DMS153 (cell line): ENCODE measurements at places on chromosomes 6 and 20.
A peak's percentile ranks its signal among the peaks of the same experiment; 100 is the strongest.

- no peak for DNase-seq
Observed at GRCh38 chr20:11581271-11581670, 336.4 kb upstream of the BTBD3 start.

DNA sequence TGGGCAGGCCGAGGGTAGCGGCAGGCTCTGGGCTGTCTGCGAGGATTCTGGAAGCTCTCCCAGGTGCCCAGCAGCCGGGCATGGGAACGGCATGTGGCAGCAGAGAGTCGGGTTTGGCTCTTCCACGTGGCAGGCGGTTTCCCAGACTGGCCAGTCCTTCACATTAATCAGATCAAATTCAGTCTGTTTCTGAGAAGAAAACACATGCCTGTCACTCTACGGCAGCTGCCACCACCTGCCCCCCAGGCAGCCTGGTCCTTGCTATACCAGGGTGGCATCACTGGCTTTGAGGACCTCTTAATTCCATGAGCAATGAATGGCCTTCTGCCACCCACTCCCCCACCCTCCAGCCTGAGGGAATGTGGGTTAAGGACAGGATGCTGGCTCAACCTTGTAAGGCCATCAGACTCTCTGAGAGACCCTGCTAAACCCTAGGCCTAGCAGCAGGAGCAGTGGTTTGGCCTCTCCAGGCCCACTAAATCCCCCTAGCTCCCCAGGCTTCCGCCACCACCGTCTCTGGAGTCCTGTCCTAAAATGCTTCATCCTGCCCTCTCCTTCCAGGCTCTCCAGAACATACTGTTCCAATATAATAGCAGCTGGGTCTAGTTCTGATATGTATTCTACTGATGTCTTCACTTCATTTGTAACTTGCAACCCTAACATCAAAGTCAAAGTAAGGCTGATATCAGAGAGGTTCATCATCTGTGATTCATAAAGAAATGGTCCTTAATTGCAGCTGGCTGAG is 47.8 kb downstream of the PLCG1 start:
- no peak for DNase-seq

DNA sequence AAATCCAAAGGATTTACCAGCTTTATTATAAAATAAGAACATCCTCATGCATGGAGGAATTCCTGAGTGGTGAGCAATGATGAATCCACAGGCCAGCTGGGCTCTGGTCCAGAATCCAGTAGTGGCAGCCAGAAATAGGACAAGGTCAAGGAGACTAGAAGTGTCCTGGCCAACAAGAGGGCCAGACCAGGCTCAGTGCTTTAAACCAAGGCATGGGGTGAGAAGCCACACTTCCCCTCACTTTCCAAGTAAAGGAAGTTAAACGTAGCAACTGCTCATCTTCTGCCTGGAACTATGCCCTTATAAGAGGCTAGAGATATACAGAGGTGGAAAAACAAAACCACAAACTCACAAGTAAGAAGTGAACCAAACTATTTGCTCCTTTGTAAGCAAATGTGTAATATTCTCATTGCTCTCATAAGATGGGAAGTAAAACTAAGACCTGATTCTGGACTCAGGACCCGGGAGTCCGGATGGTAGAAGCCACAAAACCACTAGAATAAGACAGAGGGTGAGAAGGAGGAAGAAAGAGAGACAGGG is 253.2 kb downstream of the UST start:
- DNase-seq, result no peak

DNA sequence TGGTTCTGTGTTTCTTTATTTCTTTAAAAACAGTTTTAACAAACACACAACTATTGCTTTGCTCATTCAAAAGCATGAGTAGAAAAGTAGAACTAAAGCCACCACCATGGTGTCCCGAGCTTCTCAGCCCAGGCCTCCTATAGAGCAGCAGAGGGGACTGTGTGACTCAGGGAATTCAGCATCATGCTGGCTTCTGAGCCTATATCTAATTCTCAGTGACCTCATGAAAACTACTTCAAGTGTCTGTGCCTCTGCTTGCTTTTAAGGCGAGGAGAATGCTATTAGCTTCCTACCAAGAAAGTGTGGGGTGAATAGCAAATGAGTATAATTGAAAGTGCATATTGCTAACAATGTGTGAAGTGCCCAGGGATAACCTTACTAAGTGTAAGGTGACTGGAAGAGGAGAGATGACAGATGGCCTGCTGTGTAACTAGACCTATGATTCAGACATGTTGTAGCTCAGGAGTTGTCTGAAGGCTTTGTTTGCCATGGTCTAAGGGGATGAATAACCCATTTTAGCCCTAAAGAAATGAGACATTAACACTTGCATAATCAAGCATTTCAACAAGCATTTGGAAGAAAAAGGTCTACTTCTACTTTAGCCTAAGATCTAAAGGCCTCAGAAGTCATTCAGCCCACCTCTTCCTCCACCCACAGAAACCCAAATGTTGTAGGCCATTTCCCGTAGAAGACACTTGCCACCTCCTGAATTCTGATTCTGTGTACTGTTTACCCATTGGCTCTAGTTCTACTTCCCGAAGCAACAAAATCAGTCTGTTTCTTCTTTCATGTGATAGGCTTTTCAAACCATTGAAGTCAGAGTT is 121.5 kb upstream of the ARG1 start:
- no peak for DNase-seq

- DNase-seq, result peak; percentile 82
Observed at GRCh38 chr20:62606551-62607201, 35.6 kb upstream of the SLCO4A1 start.

DNA sequence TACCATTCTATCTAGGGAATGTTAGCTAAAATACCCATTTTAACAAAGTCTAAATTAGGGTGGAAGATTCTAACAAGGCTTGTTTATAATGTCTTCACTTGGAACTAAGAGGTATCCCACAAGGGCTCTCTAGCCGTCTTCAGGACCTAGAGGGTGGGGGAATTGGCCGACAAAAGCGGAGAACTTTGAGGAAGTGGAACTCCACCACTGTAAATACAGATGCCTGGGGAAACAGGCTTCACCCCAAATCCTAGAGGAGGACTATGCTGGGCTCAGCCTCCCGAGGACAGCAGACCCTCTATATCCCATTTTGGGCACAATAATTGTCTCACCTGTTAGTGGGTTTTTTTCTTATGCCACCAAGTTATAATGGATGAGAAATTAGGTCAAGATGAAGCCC is 58.0 kb upstream of the TFB1M start:
- no peak for DNase-seq

DNA sequence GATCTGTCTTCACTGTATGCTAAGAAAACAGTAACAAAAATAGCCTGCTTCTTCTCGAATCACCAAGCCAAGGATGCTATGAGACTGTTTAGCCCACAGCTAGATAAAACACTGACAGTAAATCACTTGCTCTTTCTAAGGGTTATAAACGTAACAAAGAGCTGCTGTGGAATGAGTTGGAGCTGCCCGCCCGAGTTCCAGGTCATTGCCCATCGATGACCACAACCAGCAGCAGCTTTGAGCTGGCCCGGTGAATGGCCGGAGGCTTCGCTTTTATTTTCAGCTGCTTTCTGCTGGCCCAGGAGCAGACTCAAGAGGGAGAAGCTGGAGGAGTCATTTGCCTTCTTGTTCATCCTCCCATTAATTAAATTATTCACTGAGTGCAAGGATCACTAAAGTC is 82.2 kb upstream of the CDH4 start:
- DNase-seq, result no peak

DNA sequence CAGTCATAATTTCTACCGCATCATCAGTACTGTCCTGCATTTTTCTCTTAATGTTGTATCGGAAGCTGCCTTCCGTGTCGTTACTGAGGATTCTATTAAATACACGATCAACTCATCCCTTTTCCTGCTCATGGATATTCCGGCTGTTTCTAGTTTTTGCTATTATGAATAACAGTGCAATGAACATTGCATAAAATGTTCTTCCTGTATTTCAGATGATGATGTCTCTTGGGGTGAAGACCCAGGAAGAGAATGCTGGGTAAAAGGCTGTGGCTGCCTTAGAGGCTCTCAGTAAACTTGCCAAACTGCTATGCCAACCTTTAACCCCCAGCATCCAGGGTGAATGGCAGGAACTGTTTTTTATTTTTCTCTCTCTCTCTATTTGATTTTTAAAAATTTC is 24.1 kb upstream of the EPB41L1 start:
- DNase-seq, result no peak

- peak; percentile 13 for DNase-seq
Observed at GRCh38 chr20:17771206-17772004, 71.6 kb downstream of the BANF2 start.

DNA sequence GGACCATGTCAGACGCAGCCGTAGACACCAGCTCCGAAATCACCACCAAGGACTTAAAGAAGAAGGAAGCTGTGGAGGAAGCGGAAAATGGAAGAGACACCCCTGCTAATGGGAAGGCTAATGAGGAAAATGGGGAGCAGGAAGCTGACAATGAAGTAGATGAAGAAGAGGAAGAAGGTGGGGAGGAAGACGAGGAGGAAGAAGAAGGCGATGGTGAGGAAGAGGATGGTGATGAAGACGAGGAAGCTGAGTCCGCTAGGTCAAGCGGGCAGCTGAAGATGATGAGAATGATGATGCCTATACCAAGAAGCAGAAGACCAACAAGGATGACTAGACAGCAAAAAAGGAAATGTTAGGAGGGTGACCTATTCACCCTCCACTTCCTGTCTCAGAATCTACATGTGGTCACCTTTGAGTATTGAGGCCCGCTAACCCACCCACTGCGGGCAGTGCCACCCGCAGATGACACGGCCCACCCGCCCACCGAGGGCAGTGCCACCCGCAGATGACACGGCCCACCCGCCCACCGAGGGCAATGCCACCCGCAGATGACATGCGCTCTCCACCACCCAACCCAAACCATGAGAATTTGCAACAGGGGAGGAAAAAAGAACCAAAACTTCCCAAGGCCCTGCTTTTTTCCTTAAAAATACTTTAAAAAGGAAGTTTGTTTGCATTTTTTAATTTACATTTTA is 43.3 kb downstream of the MGME1 start:
- no peak for DNase-seq

- DNase-seq, result no peak
Observed at GRCh38 chr6:34568341-34569201, 12.4 kb upstream of the SPDEF start.

DNA sequence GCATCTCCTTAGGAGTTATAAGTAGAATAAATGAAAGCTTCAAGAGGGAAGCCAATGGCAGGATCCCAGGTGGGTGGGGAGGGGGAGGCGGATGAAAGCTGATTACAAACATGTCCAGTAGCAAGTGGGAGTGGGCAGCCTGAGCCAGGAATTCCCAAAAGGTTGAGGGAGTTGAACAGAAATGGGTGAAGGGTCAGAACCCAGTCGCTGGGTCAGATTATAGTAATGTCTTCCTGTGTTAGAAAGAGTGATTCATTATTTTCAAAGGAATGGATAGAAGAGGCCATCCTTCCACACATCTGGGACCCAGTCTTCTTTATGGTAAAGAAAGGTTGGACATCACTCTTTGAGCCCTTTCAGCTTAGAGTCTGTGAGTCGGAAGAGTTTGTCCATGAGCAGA is 41.0 kb upstream of the FAM50B start:
- no peak for DNase-seq
